ENCODE measurements at places on chromosomes 3 and 15. TPM values are rescaled to one million over a fixed set of nuclear protein-coding genes. Genes with fewer than 3 reads are reported as not detected.

The GHRL gene
- not detected for total RNA-seq

The CHDH gene
- 11.7 TPM for total RNA-seq

The HES1 gene
- total RNA-seq, result 49.4 TPM

The DET1 gene
- total RNA-seq, result 7.7 TPM

The ZBBX gene
- 0.90 TPM for total RNA-seq

The NR2E3 gene
- 0.33 TPM for total RNA-seq

The OR5H14 gene
- not detected for total RNA-seq

Measured in H7 (cell line).